A549 treated with CpdA at 1 μM for 4 hours (cell line): ENCODE measurements at places on chromosomes 6 and 20. TPM values are rescaled to one million over a fixed set of nuclear protein-coding genes. Genes with fewer than 3 reads are reported as not detected.

Gene RNF182
- total RNA-seq = 3.0 to 3.5 TPM (median 3.4 TPM) in 5 replicates

Gene CALHM5
- 0.05 to 0.08 TPM (median 0.06 TPM) in 5 replicates for total RNA-seq

Gene MEI4
- total RNA-seq = not detected in 5 replicates

Gene SLC22A16
- total RNA-seq = not detected in 5 replicates

Gene HNF4A
- 11.4 to 15.6 TPM (median 12.9 TPM) in 5 replicates for total RNA-seq

Gene GRM1
- total RNA-seq = 0.02 to 0.08 TPM (median 0.03 TPM) in 3 of 5 replicates, not detected in the others

Gene GJA10
- not detected in 5 replicates for total RNA-seq
